ENCODE measurements at places on chromosomes 5 and 9. TPM values are rescaled to one million over a fixed set of nuclear protein-coding genes. Genes with fewer than 3 reads are reported as not detected.

GRCh38 chr5:73499187-73499586 lies 945 bp downstream of the BTF3 start:
- DNase-seq = no peak

GRCh38 chr9:114482593-114482992 lies 22.7 kb downstream of the WHRN start:
- DNase-seq = no peak

GRCh38 chr9:89929673-89930480 lies 325.1 kb downstream of the GADD45G start:
- no peak for DNase-seq

DNA sequence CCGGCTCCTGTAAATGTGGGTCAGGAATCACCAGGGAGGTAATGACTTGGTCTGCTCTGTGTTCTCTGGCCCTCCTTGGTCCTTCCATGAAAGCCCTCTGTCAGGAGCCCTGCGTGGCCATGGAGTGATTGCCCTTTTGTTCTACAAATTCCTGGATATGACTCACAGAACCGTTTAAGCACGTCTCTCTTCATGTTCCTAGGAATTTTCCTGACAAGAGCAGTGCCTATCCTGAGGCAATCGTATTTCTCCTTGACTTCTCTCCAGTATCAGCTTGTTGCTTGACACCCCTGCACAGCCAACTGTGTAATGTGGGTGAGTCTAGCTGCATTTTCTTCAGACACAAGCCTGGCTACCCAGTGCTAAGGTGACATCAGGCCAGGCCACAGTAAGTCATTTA lies 274.3 kb upstream of the ZNF462 start:
- no peak for DNase-seq

GRCh38 chr9:113523421-113524141 lies 60.1 kb downstream of the RGS3 start:
- peak; percentile 59 for DNase-seq

DNA sequence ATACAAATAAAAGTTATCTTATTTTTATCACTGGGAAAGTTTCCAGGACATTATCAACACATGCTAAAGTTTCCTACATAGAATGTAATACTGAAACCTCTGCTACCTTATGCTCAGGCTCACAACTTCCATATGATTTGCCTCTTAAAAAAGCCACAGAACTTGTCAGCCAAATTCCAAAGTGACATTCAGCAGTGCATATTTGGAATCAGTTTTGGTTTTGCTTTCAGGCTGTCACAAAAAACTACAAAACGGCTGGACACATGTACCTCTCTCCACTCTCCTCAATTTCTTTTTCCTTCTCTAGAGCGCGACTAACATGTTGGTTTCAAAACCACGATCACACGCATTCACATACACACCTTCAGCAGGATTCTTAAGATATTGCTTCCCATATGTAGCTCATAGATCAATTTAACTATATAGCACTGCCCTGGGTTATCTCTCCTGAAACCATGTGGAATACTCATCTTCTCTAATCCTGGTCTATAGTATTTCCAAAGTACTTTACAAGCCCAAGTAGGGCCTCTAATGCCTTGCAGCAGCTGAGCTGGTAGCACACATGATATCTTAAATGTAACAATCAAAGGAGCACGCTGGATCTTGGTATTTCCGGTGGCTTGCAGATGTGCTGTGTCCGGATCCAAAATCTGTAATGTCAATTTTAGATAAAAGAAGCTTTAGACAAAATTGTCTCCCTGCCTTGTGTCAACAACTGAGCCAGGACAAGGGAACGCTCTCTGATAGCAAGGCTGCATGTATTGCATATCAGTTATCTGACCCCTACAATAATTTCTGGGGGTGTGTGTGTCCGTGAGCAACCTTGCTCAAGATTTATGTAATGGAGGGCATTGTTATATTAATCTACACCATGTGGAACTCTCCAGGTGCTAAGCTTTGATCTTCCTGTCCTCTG lies 203.2 kb downstream of the DMRT2 start:
- DNase-seq = peak; percentile 11

SPDL1 gene
- polyA plus RNA-seq = 15.4 TPM

DNA sequence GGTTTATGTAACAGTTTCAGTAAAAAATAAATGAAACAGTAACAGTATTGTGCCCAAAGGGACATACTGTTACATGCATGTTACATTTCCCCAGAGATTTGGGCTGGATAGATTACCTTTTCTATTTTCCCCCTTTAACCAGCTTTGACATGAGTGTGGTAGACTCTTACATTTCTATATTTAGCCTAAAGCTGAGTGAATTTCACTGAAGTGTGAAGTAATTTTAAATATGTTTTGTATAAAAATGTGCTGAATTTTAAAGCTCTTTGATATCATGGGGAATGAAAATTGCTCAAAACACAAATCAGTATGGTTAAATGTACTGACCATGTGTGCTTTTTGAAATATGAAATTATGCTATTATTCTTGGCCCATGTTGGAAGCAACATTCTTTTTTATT lies 122.3 kb upstream of the CDH10 start:
- DNase-seq = no peak

DNA sequence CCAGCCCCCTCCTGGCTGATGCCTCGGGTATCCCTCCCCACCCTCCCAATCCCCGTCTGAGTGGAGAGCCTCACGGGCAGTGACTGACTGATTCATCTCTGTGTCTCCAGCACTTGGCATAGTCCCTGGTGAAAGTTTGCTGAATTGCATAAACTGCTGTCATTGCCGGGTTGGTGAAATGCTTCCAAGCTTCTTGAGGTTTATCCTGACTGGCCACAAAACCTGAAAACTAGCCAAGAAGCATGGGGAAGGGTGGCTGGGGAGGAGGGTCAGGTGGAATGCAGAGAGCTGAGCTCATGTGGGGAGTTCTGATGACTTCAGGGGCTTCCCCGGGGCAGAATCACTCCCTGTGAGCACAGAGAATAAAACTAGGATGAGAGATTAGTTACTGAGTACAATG lies 56.9 kb upstream of the GGTA1 start:
- DNase-seq = no peak

GRCh38 chr9:34520096-34520495 lies 2.7 kb downstream of the ENHO start:
- no peak for DNase-seq

- no peak for DNase-seq
Measured at GRCh38 chr5:53985796-53986195, 324.6 kb downstream of the ARL15 start.

DNA sequence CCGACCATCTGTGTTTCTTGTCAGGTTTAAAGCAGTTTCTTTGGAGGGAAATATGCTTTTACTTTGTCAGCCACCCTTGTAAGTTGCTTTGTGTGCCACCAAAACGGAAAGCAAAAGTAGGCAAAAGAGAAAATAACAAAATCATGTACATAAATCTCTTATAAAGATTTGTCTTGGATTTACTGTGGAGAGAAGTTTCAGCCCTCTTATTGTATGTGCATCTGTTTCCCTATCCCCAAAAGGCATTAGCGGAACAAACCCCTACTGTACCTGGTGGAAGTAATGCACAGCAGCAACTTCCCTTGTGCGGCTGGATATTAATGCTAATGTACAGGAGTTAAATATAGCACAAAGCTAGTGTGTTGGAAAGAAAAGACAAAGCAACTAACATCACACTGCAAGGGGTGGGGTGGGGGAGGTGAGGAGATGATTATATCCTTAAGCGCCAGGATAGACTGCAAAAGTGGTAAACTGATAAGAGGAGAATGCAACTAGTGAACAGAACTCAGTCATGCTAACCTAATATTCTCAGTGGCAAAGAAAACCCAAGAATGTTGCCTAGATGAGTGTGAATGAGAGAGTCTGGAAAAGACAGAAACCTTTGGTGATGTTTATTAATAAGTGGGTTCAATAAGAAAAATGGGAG lies 396.5 kb upstream of the MEF2C start:
- no peak for DNase-seq

DNA sequence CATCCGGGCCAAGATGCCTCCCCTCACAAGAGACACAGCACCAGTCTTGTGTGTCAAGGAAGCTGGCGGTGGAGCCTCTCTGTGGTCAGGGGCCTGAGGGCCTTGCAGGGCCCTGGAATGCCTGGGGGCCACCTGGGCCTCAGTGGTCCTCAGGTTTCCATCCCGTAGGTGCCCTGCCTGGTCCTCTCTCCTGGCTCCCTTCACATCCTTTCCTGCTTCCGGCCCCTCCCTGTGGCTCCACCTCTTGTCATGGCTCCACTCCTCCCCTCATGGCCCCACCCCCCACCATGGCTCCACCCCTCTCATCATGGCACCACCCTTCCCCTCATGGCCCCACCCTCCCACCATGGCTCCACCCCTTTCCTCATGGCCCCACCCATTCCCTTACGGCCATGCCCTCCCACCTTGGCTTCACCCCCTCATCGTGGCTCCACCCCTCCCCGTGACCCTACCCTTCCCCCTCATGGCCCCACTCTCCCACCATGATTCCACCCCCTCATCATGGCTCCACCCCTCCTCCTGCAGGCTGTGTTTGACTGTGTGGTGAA lies 175.8 kb downstream of the CACNA1B start:
- no peak for DNase-seq

BDP1 gene
- polyA plus RNA-seq = 23.2 TPM

CDHR2 gene
- 247 TPM for polyA plus RNA-seq
